Stimulated activated CD4-positive, alpha-beta T cell treated with anti-CD3 and anti-CD28 coated beads, Interleukin-15, amount 100 ng/mL, for 1 hour (primary cell): ENCODE measurements at places on chromosomes 12 and 14.

DNA sequence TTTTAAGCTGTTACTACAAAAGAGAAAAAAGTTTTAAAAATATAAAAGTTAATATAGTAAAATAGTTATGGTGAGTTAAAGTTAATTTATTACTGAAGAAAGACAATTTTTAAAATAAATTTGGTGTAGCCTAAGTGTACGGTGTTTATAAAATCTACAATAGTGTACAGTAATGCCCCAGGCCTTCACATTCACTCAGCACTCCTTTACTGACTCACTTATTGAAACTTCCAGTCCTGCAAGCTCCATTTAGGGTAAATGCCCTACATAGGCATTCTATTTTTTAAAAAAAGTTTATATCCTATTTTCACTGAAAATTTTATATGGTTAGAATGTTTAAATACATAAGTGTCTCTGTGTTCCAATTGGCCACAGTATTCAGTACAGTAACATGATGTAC is 769.5 kb upstream of the NOVA1 start:
- DNase-seq = no peak

DNA sequence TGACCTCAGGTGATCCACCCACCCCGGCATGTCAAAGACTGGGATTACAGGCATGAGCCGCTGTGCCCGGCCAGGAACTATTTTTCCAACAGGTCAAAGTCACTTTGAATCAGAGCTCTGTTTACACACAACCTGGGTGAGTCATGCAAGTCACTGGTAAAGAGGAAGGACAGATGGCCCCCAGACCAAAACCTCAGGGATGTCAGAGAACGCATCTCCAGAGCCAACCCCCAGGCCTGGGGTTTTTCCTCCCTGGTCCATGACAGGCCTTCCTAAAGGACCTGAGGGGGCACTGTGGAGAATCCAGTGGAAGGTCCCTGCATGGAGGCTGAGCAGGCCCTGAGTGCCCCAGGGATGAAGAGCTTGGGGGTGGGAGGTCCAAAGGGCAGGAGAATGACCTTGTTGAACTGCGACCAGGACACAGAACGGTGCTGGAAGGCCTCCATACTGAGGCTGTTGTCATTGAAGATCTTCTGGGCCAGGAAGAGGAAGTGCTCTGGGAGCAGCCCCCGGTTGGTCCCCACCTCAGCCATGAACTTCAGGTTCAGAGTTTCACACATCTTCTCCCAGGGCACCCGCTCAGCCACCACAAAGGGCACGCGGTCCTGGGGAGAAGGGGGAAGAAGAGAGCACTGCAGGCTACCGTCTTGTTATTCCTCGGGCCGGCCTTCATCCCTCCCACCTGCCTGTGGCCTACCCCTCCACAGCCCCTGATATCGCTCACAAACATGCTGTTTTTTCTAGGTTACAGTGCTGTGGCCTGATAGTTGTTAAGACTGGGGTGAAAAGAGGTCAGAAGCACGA is 9.1 kb downstream of the STAT6 start:
- DNase-seq = no peak

DNA sequence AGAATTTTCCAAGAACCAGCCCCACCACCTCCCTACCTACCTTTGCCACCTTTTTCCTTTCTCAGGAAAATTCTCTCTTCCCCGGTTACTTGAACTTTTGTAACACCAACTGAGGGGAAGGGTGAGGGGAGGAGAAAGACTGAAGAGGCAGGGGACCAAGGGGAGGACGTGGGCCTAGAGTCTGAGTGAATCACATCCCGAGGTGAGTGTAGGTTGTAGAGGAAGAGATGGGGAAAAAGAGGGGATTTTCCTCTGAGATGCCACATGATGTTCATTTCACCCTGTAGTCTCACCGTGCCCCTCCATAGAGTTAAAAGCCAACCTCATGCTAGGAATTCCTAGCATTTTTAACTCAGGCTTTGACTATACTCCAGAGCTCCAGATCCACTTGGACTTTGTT is 311.8 kb downstream of the RPAP3 start:
- DNase-seq = no peak

GRCh38 chr12:123602651-123603195 is 824 bp downstream of the DDX55 start:
- no peak for DNase-seq

DNA sequence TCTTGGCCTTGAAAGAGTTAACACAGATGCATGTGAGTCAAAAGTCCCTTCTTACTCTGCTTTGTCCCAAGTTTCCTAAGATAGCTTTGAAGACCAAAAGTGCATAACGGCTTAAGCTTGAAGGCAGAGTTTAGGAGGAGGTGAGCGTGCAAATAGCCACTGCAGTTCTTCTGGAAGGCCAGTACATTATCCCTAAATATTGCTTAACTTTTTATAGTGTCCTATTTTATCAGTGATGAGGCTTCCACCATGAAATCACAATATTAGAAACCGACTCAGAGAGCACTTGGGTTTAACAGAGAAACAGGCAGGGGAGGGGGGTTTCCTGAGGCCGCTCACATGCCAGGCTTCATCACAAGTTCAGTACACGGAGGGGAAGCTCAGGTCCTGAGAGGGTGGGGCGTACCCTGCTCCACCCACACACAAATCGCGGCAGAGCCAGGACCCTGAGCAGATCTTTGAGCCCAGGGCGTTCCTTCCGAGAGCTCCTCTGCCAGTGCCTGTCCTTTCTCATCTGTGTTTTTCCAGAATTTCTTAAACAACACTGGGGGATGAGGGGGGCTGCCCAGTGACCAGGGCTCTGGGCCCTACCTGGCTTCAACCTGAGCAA is 26.8 kb upstream of the BDKRB2 start:
- DNase-seq = no peak

GRCh38 chr14:61615743-61616523 is 79.4 kb upstream of the HIF1A start:
- DNase-seq = no peak

DNA sequence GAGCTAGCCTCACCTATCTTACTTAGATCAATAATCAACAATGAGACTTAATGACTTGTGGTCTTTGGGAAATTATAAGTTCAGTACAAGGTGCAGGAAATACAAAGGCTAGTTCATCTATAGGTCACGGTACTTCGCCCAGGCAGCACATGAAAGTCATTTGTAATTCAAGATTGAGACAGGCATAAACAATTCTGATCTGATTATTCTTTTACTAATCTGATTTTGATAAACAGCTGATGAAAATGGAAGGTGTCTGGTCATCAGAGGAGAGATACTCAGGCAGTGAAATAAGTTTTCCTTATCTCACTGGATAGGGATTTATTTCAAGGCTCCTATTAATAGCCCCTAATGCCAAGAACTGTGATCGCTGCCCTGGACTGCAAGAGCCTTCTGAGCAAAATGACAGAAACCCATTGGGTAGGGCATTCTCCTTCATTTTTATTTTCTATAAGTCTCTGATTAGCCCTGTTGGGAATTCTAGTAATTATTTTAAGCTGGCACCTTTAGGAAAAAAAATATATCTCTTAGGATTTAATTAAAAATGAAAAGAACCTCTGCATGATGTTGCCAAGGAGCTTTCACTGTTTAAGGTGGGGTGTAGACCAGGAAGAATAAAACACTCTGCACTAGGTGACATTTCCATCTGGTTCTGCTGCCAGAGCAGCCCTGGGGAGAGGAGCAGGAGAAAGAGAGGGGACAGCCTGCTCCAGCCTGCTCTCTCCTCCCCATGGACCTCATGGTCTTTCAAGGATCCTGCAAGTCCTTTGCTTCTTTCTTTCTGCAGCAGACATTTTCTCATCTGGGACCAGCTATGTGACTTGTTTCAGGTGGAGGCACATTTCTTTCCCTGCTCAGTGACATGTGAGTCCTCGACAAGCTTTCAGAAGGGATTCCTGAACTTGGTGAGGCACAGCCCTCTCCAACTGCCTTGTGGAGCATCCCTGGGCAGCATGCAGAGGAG is 44.8 kb downstream of the SSPN start:
- no peak for DNase-seq

- DNase-seq = no peak
Measured at GRCh38 chr14:98341211-98341610, 930.8 kb downstream of the BCL11B start.

GRCh38 chr14:34387974-34388516 is 74.0 kb downstream of the SPTSSA start:
- DNase-seq = no peak

- no peak for DNase-seq
Measured at GRCh38 chr12:100826323-100826722, 31.7 kb downstream of the ANO4 start.
